ENCODE measurements at places on chromosomes 2 and 18. TPM values are rescaled to one million over a fixed set of nuclear protein-coding genes. Genes with fewer than 3 reads are reported as not detected.

DNA sequence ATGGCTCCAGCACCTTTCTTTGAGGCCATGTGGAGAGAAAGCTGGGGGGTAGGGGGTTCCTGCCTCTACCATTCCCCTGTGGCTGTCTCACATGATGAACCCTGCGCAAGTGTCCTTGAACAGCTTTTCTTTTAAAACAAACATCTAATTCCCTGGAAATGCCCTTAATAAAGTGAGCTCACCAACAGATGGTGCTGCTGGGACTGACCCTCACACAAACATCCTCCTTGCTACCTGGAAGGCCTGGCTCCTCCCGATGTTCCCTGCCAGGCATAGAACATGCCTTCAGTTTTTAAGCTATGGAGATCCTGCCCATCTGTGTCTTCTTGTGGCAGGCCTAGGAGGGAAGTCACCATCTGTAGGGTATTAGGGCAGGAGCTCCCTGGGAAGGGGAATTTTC is 60.7 kb upstream of the GATA6 start:
- DNase-seq, result no peak

- DNase-seq, result peak; percentile 77
These were observed 45.4 kb upstream of the LRATD1 start for GRCh38 chr2:14587119-14587518.

HSPD1 gene
- 274 TPM for total RNA-seq

MARS2 gene
- total RNA-seq, result 6.5 TPM

LCT gene
- not detected for total RNA-seq

Data from HFFc6 (cell line).